Activated T-cell treated with anti-CD3 and anti-CD28 coated beads for 24 hours (primary cell): ENCODE measurements at places on chromosomes 2 and 18.

- DNase-seq: no peak
Measured at GRCh38 chr2:71275939-71276310, 49.0 kb upstream of the PAIP2B start.

DNA sequence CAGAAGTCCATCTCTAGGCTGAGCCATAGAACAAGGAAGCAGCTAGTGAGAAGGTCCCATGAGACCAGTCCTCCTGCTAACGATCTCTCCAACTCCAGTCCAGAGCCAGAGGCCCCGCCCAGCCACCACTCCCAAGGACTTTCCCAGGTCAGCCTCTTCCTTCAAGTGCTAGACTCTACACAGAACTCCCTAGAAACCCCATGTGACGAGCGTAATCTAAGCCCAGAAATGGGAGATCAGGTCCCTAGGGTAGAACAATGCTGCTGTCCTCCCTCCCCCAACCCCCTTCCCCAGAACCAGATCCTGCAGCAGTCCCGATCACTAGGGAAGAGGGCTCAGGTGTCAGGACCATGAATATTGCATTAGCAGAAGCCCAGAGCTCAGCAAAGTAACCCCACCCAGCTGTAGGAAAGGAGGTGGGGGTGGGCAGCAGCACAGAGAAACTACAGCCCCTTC, 6.9 kb downstream of the DCTN1 start:
- DNase-seq: no peak

DNA sequence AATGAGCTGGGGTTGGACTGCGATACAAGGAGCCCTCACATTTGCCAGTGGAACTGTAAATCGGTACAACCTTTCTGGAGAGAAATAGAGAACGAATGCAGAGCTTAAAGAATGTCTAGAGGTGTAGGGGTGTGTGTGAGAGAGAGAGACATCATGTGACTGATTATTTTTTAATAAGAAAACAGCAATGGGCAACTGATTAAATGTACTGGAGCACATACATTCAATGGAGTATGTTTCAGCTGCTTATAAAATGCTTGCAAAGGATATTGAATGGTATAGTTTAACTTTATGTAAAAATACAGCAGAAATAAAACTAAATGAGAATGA, 391 bp upstream of the TMEM17 start:
- DNase-seq: no peak

- no peak for DNase-seq
Measured at GRCh38 chr2:119678021-119678656, 862 bp upstream of the TMEM177 start.

DNA sequence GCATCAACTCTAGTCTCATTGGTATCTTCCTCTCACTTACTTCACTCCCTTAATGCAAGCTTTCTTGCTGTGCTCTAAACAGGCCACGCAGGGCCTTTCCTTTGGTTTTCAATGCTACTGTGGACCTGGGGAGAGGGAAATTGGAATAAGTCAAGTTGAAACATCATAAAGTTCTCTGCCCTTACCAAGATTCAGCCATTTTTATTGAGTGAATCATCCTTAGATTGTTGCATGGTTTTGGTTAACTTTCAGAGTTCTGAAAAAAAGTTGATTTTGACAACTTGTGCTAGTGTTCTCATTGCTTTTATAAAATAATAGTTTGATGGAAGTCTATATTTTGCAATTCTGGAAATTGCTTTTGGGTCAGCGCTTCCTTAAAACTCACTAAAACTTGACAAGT, 852.8 kb upstream of the ACVR2A start:
- DNase-seq: no peak

GRCh38 chr2:74461187-74462053, 3.2 kb downstream of the WBP1 start:
- no peak for DNase-seq

DNA sequence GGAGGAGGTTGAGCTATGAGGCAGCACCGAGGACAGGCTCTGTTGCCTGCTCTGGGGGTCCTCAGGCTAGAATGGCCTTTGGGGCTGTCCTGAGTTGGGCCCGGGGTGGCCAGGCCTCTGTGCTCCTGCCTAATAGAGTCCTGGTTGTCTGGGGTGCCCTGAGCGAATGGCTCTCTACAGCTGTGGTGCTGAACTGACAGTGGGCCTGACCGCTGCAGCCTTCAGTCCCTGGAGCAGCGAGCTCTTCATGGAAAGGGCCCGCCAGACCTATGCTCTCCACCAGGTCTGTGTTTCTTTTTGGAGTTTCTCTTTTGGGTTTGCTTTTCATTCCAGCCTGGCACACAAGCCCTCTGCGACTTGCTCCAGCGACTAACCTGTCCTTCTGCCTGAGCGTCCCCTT, 679.0 kb upstream of the RAB6C start:
- no peak for DNase-seq

GRCh38 chr2:27097341-27097740, 10.8 kb downstream of the KHK start:
- DNase-seq: no peak

DNA sequence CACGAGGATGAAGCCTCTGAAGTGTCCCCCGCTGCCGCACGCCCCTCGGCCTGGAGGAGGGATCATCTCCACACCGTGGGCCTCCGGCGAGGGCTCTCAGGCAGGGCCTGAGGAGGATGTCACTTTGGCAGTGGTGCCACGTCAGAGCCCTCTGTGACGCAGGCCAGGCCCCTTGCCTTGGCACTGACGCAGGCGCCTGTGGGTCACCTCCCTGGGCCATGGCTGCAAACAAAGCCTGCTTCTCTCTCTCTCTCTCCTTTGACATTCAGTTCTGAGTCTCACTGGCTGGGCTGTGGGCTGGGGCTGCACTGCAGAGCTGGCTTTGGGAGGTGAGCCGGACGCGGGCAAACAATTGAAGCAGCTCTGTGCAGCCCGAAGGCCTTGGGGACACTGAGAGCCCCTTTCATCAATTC, 273.7 kb downstream of the TWIST2 start:
- no peak for DNase-seq

- DNase-seq: no peak
Measured at GRCh38 chr2:191629001-191629453, 48.9 kb upstream of the NABP1 start.

DNA sequence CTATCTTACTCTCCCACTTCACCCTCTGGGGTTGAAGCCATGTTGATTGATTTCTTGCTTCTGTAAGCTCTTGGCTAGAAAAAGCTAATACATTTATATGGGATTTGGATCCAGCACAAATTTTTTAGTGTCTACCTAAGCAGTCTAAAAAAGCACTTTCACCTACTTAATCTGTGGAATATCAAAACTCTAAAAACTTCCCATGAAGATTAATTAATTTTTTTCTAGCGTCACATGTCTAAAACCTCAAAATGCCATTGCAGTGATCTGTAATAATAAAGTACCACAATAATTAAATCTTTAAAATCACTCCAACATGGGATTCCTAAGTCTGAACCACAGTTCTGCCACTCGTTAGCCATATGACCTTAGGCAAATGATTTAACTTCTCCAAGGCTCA, 180.1 kb downstream of the EN1 start:
- DNase-seq: no peak

GRCh38 chr2:192953116-192953515, 758.4 kb upstream of the TMEFF2 start:
- no peak for DNase-seq

- DNase-seq: no peak
Measured at GRCh38 chr2:126048719-126049118, 607.2 kb upstream of the GYPC start.

DNA sequence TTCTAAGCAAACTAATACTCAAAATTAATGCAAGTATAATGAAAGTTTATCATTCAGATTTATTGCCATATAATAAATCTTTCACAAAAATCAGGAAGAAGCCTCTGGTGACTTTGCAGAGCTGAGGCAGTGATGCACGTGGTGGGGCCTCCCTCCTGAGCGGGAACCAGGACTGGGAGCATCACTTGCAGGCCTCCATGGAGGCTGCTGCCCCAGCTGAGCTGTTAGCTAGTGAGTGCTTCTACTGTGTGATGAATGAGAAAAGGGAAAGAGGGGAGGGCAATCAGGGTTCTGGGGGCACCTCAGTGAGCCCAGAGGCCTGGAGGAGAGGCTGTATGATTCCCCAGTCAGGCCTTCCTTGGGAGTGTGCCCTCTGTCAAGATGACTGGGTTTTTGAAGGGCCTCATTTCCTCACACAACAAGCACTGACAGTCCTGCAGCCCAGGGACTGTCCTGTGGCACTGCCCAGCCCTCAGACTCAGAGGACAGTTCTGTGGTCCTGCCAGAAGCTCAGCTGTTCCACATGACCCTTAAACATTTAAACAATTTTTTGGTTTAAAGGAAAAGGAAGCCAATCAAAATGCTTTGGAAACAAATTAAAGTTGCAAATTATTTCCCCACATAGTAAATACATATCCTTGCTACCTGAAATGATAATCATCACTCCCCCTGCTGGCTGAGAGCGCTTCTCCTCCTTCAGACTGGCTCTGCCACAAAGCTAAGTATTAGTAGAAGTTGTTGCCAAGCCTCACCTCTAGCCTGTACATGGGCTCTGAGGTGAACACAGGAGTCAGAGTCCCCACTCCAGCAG, 90.9 kb upstream of the SMAD7 start:
- no peak for DNase-seq

DNA sequence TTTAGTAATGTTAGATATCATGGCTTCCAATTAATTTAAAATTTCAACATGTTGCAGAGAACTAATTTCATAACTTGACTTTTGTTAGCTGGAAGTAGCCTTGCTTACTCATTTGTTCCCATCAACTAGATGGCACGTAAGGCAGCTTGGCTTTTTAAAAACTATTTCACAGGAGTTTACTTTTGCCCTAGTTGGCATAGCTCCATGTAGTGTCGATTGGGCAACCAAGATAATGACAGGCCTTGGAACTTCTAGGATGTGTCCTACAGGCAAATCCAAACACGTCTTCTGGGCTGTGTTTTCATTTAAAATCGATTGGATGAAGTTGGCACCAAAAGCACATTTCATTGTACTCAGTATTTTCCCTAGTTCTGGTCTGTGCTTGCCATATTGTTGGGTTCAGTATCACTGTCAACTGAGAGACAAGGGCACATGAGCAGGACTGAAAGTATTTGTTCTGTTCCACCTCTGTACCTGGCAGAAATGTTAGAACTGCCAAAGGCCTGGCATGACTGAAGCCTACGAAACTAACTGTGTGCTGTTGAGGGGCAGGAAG, 29.4 kb downstream of the HADHB start:
- DNase-seq: no peak

- DNase-seq: no peak
Measured at GRCh38 chr18:36601316-36601715, 227.5 kb downstream of the TPGS2 start.

GRCh38 chr18:8380926-8381325, 228.3 kb upstream of the RAB12 start:
- DNase-seq: no peak
